Effector memory CD8-positive, alpha-beta T cell (primary cell): ENCODE measurements at places on chromosomes 2 and 18.
A peak's percentile ranks its signal among the peaks of the same experiment; 100 is the strongest.

- peaks cover 54% of the 10 kb centered on the region for H3K4me1 ChIP-seq
- peak overlapping the region; percentile 62 for H3K27ac ChIP-seq
- no peak overlapping the region for H3K4me3 ChIP-seq
- H3K27me3 ChIP-seq: no peaks in the 10 kb centered on the region
- H3K36me3 ChIP-seq: peaks cover 13% of the 10 kb centered on the region
Measured at GRCh38 chr2:127379712-127380355, 7.9 kb downstream of the MAP3K2 start.

GRCh38 chr2:193502363-193503035 lies 1307.8 kb upstream of the TMEFF2 start:
- no peaks in the 10 kb centered on the region for H3K36me3 ChIP-seq
- H3K27me3 ChIP-seq: no peaks in the 10 kb centered on the region
- H3K4me3 ChIP-seq: no peak overlapping the region

- H3K27ac ChIP-seq: peak overlapping the region; percentile 27
- no peak overlapping the region for H3K4me3 ChIP-seq
- H3K36me3 ChIP-seq: no peaks in the 10 kb centered on the region
- no peak for DNase-seq
Measured at GRCh38 chr2:8152392-8153257, 529.2 kb upstream of the ID2 start.

GRCh38 chr2:127884436-127884835 lies 1.3 kb downstream of the AMMECR1L start:
- peaks cover 32% of the 10 kb centered on the region for H3K4me1 ChIP-seq
- H3K27ac ChIP-seq: peak overlapping the region; percentile 92
- H3K36me3 ChIP-seq: peaks cover 33% of the 10 kb centered on the region
- H3K27me3 ChIP-seq: no peaks in the 10 kb centered on the region
- no peak for DNase-seq
- H3K4me3 ChIP-seq: peak overlapping the region; percentile 92

GRCh38 chr2:240965296-240965904 lies 33.0 kb upstream of the SNED1 start:
- no peaks in the 10 kb centered on the region for H3K36me3 ChIP-seq
- no peak overlapping the region for H3K27ac ChIP-seq
- DNase-seq: no peak
- H3K4me3 ChIP-seq: no peak overlapping the region
- no peaks in the 10 kb centered on the region for H3K4me1 ChIP-seq
